ENCODE measurements at places on chromosomes 5 and 9. TPM values are rescaled to one million over a fixed set of nuclear protein-coding genes. Genes with fewer than 3 reads are reported as not detected.

SLC1A1 gene
- 8.4 TPM for total RNA-seq

FBXL7 gene
- 23.1 TPM for total RNA-seq

SGCD gene
- 0.84 TPM for total RNA-seq

ADAMTS2 gene
- total RNA-seq, result 0.42 TPM

CATSPER3 gene
- total RNA-seq, result not detected

CAVIN4 gene
- 2.3 TPM for total RNA-seq

SLC36A2 gene
- total RNA-seq, result not detected

SLC6A18 gene
- not detected for total RNA-seq

ENC1 gene
- 26.2 TPM for total RNA-seq

STK10 gene
- 61.8 TPM for total RNA-seq

RXRA gene
- total RNA-seq, result 23.3 TPM

TLE1 gene
- total RNA-seq, result 92.7 TPM
